Stimulated activated naive CD8-positive, alpha-beta T cell treated with anti-CD3 and anti-CD28 coated beads, Interleukin-15, Interleukin-2, amounts not matched to agents 100 U/mL and 50 U/mL, for 24 hours (primary cell): ENCODE measurements at places on chromosomes 13 and 19.

DNA sequence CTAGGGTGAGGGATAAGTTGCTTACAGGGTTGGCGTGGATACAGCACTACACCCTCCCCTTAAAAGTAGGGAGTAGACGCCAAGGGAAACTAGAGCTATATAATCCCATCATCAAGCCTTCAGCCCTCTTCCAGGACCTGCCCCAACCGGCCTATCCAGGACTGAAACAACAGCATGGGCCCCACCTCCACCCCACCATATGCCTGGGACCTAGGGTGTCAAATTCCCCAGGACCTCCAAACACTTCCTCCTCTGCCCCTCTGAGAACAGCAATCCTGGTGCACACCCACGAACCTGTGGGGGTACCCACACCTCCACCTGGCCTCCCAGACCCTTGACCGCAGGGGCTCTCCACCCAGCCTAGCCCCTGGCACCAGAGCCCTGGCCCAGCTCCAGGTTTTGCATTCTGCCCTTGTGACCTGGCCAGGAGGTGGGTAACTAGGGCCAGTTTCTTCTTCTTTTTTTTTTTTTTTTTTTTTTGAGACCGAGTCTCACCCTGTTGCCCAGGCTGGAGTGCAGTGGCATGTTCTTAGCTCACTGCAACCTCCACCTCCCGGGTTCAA lies 1.4 kb upstream of the CYP2F1 start:
- DNase-seq = no peak

- DNase-seq = no peak
These were observed 338.6 kb downstream of the KCNRG start for GRCh38 chr13:50353651-50354415.

GRCh38 chr13:75770592-75771011 lies 134.5 kb downstream of the LMO7 start:
- DNase-seq = no peak

GRCh38 chr13:78085434-78086225 lies 167.0 kb upstream of the EDNRB start:
- no peak for DNase-seq

- DNase-seq = no peak
These were observed 36.0 kb upstream of the SERP2 start for GRCh38 chr13:44337581-44337980.

GRCh38 chr13:53043398-53043797 lies 14.8 kb downstream of the OLFM4 start:
- DNase-seq = no peak

DNA sequence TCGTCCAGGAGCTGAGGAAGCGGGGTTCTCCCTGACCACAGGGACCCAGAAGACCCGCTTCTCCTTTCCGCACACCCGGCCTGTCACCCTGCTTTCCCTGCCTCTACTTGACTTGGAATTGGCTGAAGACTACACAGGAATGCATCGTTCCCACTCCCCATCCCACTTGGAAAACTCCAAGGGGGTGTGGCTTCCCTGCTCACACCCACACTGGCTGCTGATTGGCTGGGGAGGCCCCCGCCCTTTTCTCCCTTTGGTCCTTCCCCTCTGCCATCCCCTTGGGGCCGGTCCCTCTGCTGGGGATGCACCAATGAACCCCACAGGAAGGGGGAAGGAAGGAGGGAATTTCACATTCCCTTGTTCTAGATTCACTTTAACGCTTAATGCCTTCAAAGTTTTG lies 18.9 kb downstream of the VASP start:
- no peak for DNase-seq

DNA sequence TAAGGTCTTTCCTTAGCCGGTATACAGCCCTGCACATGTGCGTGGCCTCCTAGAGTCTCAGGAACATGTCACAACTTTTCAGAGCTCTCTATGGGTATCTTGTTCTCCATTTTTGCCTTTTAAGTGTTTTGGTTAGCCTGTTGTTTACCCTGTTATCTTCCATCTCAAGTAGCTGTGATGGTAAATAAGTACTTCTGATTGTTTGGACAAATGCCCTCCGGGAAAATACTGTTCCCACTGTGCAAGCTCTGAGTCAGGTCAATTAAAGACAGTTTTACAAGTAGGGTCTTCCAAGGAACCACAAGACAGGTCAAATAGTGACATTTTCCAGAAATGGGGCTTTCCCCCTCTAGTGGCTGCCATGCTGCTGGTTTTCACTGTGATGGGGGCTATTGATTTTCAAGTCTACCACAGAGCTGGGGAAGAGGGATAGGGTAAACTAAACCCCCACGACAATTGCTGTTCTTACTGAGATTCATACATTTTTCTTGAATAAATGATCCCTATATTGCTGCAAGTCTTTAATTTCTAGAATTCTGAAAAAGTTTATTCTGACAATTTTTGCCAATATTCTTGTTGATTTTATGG lies 109.5 kb downstream of the TM9SF2 start:
- DNase-seq = no peak

GRCh38 chr13:33217256-33217655 lies 68.3 kb downstream of the STARD13 start:
- no peak for DNase-seq

GRCh38 chr13:39783051-39783450 lies 127.6 kb downstream of the COG6 start:
- DNase-seq = no peak

- DNase-seq = no peak
These were observed 2.5 kb downstream of the ITM2B start for GRCh38 chr13:48235341-48236135.

GRCh38 chr19:12289790-12290065 lies 5.0 kb downstream of the ZNF44 start:
- DNase-seq = no peak

GRCh38 chr19:13872695-13873389 lies 4.1 kb upstream of the NANOS3 start:
- DNase-seq = peak; percentile 56

- no peak for DNase-seq
These were observed 11.6 kb upstream of the TOMM40 start for GRCh38 chr19:44879309-44880065.

GRCh38 chr13:46605825-46606554 lies 53.0 kb downstream of the LRCH1 start:
- no peak for DNase-seq

DNA sequence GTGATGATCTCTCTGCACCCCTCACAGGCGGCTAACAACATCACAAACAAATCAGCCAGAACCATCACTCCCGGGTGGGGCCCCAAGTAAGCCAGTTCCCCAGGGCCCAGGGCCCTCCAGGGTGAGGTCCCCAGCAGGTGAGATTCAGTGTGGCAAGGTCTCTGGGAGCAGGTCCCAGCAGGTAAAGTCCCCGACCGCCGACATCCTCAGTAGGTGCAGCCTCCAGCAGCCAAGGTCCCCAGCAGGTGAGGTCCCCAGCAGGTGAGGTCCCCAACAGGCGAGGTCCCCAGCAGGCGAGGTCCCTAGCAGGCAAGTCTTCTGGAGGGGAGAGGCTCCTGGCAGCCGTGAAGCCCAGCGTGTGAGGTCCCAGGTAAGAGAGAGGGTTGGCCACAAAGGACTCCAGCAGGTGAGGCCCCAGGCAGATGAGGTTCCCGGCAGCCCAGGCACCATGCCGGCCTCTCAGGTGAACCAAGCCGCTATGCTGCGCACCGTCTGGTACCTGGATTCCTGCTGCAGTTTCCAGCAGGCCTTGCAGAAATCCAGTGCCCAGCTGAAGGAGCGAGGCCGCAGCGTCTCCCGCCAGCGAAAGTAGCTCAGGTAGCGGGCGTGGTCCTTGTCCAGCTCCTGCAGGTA lies 3.9 kb upstream of the FUT6 start:
- no peak for DNase-seq

DNA sequence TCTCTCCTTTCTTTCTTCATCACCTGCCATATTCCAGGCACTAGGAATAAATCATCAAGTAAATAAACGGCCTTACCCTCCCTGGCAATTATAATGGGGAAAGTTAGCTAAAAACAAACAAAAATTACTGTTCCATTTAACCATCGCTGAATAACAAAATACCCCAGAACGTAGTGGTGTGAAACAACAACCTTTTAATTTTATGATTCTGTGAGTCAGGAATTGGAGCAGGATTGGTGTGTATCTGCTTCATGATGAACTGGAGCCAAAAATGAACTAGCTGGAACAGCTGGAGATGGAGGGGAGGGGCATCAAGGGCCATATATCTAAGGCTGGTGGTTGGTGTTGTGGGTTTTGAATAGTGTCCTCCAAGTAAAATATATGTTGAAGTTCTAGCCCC lies 3.7 kb upstream of the CADM4 start:
- DNase-seq = no peak

DNA sequence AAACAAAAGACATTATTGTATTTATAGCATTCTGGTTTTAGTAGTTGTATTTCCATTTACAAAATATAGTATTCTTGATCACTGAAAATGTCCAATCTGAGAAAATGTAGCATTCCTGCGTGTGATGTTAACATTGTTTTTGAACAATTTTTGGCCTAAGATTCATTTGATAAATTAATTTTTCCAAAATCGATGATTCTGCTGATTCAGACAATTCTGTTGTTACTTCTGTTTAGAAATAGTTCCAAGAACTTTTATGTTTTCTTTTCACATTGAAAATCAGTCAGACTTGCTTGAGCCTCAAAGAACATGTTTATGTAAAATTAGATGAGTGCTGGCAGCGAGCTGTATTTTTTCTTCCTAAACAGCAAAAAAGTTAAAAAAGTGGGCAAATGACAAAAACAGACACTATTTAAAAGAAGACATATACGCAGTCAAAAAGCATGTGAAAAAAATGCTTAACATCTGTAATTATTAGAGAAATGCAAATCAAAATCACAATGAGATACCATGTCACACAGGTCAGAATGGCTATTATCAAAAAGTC lies 804.5 kb upstream of the MIR17HG start:
- DNase-seq = no peak

GRCh38 chr19:18208098-18208951 lies 4.5 kb upstream of the RAB3A start:
- peak; percentile 74 for DNase-seq

GRCh38 chr13:63408331-63409189 lies 1992.9 kb upstream of the PCDH20 start:
- DNase-seq = no peak

DNA sequence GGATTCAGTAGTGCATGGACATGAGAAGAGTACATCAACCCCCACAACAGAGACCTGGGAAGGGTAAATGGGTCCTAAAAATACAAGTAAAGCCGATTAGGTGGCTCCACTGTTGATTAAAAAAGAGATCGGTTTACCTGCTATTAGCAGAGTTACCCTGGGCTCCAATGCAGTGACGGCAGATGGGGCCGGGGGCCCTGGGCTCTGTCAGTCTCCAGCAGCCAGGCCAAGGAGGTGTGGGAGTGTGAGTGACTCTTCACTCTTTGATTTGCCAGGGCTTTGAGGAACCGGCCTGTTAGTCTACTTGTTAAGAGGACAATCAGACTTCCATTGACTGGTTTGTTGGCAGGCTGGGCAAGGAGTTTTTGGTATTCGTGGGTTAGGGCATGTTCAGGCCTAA lies 1368.7 kb downstream of the UQCRFS1 start:
- no peak for DNase-seq

DNA sequence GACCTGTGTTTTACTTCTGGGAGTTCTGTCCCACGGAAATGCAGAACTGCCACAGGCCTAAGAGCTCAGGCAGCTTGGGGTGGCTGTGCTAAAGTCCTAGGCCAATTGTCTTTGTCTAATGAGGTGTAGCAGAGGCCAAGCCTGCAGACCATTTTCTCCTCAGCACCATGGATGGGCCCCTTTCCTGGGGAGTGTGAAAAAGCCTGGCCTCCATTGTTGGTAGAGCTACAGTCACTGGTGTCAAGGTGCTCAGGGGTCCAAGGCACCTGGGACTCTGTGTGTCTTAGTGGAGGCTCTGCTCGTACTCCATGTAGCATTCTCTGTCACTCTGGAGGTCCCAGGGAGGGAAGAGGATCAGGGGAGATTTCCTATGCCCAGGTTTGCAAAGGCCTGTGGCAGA lies 329.6 kb downstream of the SLITRK5 start:
- no peak for DNase-seq

GRCh38 chr13:78239714-78240113 lies 321.1 kb upstream of the EDNRB start:
- DNase-seq = no peak

DNA sequence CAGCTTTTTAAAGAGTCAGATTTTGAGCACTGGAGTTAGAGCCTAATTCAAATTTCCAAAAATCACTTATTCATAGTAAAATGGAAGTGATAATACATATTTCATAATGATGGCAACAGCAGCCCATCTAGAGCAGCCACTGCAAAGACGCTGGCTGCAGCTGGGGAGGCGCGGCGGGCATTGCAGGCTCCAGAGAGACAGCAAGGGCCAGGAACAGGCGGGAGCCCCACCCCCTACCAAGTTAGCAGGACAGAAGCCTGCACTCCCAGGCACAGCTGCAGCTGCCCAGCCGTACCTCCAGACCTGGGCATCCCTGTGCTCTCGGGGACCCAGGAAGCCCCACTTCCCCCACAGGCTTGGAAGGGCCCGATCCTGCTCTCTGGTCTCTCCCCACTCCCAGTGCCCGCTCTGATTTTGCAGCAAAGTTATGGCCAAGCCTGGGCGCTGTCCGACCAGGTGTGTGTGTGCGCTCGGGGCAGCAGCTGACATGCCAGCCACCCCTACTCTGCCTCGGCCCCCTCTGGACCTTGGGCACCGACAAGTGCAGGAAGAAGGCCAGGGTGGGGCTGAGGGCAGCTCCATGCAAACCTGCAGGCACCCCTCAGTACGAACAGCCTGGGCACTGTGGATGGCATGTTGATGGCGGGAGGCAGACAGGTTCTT lies 84.8 kb downstream of the SERP2 start:
- DNase-seq = no peak

- no peak for DNase-seq
These were observed 246.1 kb downstream of the DCT start for GRCh38 chr13:94233401-94233800.

DNA sequence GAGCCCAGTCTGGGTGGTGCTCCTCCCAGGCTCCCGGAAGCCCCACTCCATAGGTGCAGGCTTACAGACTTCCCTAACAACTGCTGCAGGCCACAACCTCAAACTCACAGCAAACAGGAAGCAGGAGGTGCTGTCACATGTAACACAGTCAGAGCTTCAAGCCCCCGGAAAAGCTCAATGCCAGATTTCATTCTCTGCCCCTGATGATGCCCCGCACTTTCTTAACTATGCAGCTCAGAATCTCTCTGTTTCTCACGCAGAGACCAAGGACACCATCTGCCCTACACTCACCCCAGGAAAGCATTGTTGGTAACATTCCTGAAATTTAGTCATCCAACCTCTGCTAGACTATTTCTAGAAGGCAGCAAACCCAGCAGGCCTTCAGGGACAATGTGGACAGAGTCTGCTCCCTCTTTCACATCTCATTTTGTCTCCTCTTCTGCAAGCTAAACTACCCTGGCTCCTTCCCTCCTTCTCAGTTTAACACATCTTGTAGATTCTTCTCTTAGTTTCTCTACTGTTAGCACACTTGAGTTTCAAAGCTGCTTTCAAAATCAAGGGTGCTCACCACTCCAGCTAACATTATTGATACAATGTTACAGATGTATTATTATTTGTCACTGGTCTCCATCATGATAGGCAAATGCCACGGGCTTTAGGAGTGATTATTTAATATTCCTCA lies 162.5 kb downstream of the KCTD12 start:
- DNase-seq = peak; percentile 6

GRCh38 chr13:20798027-20798426 lies 24.3 kb upstream of the EEF1AKMT1 start:
- no peak for DNase-seq

- no peak for DNase-seq
These were observed 3.7 kb downstream of the ZNF772 start for GRCh38 chr19:57473646-57474045.

- DNase-seq = no peak
These were observed 1793.2 kb upstream of the PCDH20 start for GRCh38 chr13:63208826-63209225.
